ENCODE measurements at places on chromosomes 5 and 9.
A peak's percentile ranks its signal among the peaks of the same experiment; 100 is the strongest.

- no peak for DNase-seq
These were observed 25.3 kb upstream of the TLR4 start for GRCh38 chr9:117678871-117679270.

- DNase-seq = no peak
These were observed 4.0 kb upstream of the PSAT1 start for GRCh38 chr9:78292716-78293497.

DNA sequence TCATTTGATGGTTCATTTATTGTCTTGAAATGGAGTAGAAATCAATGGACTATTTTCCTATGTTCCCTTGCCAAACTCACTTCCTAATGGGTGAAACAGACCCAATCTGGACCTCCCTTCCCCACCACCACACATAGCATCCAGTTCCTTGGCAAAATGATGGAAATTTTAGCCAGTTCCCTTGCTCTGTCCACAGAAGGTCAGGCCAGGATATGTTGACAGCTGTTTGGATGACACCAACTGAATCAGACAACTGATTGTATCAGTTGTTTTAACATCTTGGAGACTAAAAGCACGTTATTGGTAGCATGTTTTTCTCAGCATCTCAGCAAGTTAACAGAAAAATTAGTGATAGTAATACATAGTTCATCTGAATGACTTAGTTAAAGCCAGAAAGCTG is 534.8 kb downstream of the PSAT1 start:
- peak; percentile 17 for DNase-seq

- DNase-seq = no peak
These were observed 4.4 kb downstream of the CCDC187 start for GRCh38 chr9:136299541-136299940.

GRCh38 chr5:115202952-115203351 is 33.2 kb upstream of the TRIM36 start:
- DNase-seq = no peak

DNA sequence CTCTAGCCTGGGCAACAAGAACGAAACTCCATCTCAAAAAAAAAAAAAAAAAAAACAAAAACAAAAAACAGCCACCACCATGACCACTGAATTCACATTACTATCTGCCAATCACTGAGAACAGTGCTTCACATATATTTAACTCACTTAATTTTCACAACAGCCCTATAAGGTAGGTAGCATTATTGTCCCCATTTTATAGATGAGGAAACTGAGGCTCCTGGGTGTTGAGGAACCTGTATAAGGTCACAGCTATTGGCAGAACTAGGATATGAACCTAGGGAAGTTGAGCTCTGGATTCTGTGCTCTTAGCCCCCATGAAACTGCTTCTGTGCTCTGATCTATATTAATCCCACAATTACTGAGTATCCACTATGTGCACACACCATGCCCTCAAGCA is 283.7 kb downstream of the CRB2 start:
- DNase-seq = no peak

DNA sequence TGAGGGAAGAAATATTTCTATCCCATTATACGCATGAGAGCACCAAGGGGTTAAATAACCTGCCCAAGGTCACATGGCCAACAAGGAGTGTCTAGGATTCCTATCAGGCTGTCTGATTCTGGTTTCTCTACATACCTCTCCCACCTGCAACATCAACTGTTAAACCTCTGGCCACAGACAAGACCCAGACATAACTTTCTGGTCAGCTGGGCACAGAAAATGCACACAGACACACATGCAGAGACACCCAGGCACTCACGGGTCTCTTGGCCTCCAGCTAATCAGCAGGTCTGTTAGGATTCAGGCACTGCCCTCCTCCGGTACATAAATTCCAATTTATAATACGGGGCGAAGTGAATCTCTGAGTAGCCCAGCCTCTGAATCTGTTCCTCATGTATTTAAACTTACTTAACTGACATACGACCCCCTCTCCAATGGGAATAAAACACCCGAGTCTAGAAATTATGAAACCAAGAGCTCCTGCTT is 1.5 kb downstream of the SEPTIN8 start:
- no peak for DNase-seq

DNA sequence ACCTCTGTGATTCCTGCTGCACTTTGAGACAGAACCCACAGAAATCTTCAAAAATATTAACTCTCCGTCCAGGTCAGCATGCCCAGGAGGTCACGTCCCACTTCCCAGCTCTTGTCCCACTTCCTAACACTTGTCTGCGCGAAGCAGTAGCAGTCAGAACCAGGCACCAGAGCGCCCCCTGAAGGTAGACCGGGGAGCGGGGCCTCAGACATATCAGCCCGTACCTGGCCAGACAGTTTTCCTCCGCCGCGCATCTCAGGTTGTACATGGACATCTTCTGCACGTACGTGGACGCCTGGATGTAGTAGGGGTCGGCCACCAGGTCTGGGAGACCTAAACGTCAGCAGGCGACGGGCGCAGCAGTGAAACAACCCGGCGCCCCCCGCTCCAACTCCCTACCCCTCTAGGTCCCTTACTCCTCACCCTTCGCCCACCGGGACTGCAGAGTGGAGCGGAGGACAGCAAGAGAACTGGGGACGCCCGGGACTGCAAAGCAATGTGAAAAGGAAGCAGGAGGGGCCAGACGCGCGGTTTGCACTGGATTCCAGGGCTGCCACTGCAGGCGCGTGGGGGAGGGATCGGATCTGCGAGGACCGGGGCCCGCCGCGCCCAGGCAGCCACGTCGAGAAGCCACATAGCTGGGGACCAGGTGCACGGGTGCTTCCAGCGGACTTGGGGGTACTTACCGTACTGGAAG is 1.2 kb downstream of the LOX start:
- DNase-seq = peak; percentile 76

- no peak for DNase-seq
These were observed 467 bp downstream of the C9orf78 start for GRCh38 chr9:129834489-129835127.

DNA sequence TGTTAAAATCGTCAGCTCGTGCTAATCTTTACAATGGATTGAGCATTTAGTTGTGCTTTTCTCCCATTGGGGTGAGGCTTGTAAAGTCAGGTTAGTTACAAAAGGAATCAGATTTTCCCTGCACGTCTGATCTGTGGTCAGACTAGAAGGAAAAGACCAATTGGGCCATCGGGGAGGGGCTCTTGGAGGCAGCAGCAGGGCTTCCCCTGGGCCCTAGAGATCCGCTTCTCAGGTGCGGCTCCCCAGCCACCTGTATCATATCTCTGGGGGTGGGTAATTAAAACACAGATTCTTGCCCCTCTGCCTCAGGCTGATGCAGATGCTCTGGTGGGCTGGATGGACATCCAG is 200.3 kb downstream of the HSPA4 start:
- no peak for DNase-seq

- DNase-seq = no peak
These were observed 1037.1 kb upstream of the NUDT12 start for GRCh38 chr5:104599726-104600125.

- DNase-seq = peak; percentile 21
These were observed 180.3 kb downstream of the SEMA6A start for GRCh38 chr5:116394186-116394867.

DNA sequence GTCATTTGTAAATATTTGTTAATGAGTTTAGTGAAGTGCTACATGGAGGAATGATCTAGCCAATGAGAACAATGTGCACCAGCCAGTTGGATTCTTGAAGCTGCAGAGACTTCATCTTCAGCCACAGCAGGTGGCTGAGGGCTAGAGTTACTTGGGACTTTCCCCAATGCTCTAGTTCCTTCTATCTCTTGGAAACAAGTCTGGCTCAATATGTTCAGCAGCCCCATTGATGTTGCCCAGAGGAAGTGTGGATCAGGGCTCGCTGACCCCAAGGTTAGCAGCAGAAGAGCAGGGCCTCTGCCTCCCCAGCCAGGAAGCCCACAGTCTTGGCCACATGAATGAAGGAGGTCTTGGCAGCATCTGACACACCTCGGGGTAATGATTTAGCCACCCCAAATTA is 117.5 kb downstream of the SLC1A3 start:
- DNase-seq = no peak

GRCh38 chr5:1516615-1517601 is 6.9 kb downstream of the LPCAT1 start:
- peak; percentile 93 for DNase-seq

DNA sequence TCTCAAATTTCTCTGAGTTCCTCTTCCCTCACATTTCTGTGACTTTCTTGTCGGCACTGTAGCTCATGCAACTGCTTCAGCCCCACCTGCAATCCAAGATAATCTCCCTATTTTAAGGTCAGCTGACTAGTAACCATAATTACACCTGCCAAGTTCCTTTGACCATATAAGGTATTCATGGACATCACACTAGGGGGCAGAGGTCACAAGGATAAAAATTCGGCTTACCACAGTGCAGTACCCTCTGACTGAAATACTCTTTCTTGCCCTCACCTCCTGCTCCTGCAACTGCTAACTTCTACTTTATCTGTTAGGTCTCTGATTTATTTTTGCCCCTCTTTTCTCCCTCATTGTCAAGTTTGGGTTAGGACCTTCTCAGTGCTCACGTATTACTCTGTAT is 144.2 kb downstream of the GDNF start:
- DNase-seq = no peak

DNA sequence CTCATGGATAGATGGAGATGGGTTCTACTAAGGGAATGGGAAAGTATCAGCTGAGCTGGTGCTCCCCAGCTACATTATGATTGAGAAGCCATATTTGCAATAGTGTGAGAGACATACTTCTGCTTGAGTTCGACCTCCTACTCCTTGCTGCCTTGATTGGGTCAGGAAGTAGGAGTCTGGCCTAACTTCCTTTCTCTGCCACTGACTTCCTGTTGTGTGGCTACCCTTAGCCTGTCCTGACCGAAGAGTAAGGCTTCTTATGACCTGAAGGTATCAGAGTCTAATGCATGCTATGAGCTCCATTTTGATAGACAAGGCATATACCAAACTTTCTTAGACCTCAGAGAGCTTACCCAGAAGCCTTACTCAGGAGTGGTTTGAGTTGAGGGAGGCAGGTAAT is 53.9 kb downstream of the OSTF1 start:
- no peak for DNase-seq

DNA sequence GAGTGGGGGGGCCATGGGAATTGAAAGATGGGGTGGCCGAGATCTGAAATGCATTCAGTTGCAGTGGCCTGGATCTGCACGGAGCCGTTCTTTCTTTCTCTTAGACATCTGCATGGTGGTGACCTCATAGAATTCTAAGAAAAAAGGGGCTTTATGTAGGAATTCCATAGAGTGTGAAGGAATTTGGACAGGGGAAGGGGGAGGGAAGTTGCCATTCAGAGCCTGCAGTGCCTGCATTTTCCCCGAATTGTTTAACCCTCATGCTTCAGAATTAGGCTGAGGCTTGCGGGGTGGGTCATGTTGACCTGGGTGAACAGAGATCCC is 4.9 kb downstream of the NEK6 start:
- DNase-seq = peak; percentile 67

DNA sequence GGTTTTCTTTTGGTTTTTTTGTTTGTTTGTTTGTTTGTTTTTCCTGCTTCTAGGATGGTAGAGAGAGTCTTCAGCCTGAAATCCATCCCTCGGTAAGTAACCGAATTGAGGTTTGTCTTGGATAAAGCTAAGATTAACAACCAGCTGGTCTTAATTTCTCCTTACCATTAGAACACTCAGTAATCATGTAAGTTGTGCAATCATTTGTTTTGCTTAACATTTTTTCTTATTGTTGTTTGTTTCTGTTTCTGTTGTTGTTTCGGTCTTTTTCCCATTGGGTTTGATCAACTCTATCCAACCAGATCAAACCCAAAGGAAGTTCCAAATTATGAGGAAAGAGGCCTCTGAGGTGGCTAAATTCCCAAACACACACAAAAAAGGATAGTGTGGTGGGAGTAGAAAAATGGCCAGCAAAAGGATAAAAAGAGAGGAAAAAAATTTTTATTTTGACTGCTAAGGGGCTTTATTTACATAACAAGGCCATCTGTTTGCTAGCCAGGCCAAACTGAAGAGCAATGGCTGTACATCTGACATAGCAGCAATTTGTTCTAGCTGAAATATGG is 49.6 kb upstream of the ANKRD31 start:
- no peak for DNase-seq

- no peak for DNase-seq
These were observed 421.8 kb downstream of the ACTL7B start for GRCh38 chr9:108434036-108434435.

DNA sequence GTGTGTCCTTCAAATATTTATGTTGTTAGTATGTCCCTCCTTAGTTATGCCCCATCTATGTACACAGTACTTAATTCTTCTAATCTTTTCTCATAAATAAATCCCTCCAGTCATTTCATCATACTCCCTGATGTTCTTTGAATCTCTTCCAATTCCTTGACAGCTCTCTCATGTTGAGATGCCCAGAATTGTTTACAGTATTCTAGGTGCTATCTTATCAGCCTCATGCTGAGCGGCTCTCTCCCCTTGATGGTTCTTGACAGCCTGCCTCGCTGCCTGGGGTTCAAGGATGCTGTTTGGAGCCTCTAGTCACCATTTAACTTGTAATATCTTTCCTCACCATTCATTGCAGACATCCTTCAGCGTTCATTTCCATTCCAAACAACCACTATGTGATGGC is 799.2 kb downstream of the BRINP1 start:
- no peak for DNase-seq

GRCh38 chr5:176897263-176897662 is 1.9 kb downstream of the HK3 start:
- DNase-seq = no peak

DNA sequence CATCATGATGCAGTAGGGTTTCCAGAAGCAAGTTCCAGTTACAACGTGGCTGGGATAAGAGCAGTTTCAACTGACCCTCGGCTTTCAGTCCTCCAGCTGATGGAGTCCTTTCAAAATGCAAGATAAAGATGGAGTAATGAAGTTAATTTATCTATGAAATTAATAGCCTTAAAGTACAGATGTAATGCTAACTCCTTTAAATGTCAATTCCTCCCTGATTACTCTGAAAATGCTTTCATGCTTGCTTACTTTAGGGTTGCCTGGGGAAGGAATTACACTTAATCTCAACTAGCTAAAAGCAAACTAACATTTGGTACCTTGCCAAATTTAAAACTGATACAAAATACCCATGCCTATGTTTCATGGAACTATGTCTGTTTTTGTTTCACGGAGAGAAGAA is 178.4 kb downstream of the KIAA0825 start:
- no peak for DNase-seq

DNA sequence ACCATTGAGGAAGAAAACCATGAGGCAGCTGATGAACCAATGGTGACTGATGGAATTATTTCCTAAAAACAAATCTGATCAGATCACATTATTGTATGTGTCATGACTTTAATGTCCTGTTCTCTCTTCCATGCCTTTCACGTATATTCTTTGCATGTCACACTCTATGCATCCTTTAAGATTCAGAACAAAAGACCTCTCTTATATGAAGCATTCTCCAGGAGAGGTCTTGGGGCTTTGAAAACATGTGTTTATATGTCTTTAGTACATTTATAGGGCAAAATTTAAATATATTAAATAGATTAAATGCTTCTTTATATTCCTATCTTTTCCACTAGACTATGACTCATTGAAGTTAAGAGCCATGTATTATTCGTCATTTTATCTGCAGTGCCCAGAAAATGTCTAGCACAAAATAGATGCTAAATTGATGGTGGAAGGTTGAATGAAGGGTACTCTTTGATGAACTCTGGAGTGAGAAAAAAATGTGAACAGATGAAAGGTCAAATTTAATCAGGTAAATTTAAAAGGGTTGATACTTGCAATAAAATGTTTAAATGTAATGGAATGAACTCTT is 196.3 kb downstream of the PSAT1 start:
- DNase-seq = no peak

- no peak for DNase-seq
These were observed 12.8 kb downstream of the BTNL9 start for GRCh38 chr5:181052672-181053487.

Data from IMR-90 (cell line).